T-helper 22 cell (primary cell): ENCODE measurements at places on chromosomes 5 and 9.

- DNase-seq = peak; percentile 89
Observed at GRCh38 chr5:177554474-177555111, at the start of gene FAM193B. Gene FAM193B, minus strand, starts transcription at chr5:177554563. Its CDS starts 105 bp downstream, at chr5:177554458.

- no peak for DNase-seq
Observed at GRCh38 chr5:55915783-55916182, 64.6 kb downstream of the IL31RA start.

- DNase-seq = no peak
Observed at GRCh38 chr9:13567833-13568232, 288.3 kb upstream of the MPDZ start.

- DNase-seq = no peak
Observed at GRCh38 chr5:4906786-4907185, 233.3 kb upstream of the ADAMTS16 start.
